ENCODE measurements at places on chromosomes 7 and 10.

GRCh38 chr7:16404636-16405035, 16.7 kb downstream of the CRPPA start:
- no peak for DNase-seq

DNA sequence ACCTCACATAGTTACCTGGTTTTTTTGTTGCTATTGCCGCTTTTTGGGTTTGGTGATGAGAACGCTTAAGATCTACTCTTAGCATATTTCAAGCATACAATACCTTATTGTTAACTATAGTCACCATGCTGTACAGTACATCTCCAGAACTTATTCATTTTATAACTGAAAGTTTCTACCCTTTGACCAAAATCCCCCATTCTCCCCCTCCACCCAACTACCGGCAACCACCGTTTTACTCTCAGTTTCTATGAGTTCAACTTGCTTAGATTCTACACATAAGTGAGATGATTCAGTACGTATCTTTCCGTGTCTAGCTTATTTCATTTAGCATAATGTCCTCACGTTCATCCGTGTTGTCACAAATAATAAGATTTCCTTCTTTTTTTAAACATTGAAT, 86.7 kb upstream of the IL6 start:
- DNase-seq = no peak

GRCh38 chr10:2935647-2936386, 131.5 kb upstream of the PFKP start:
- no peak for DNase-seq

DNA sequence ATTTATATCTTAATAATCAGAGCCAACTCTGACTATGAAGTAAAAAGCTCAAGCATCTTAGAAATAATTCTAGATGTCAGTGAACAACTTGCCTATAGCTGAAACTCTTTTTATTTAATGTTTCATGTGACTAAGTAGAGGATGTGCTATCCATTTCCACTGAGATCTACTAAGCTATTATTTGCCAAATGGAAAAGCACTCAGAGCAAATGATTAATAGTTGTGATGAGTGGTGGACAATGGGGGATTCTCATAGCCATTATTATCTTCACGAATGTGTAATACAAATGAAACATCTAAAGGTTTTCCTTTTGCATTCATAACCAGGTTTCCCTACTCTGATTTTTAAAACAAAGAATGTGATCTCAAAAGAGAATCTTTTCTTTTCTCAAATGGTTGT, 126.6 kb upstream of the GNAI1 start:
- DNase-seq = no peak

DNA sequence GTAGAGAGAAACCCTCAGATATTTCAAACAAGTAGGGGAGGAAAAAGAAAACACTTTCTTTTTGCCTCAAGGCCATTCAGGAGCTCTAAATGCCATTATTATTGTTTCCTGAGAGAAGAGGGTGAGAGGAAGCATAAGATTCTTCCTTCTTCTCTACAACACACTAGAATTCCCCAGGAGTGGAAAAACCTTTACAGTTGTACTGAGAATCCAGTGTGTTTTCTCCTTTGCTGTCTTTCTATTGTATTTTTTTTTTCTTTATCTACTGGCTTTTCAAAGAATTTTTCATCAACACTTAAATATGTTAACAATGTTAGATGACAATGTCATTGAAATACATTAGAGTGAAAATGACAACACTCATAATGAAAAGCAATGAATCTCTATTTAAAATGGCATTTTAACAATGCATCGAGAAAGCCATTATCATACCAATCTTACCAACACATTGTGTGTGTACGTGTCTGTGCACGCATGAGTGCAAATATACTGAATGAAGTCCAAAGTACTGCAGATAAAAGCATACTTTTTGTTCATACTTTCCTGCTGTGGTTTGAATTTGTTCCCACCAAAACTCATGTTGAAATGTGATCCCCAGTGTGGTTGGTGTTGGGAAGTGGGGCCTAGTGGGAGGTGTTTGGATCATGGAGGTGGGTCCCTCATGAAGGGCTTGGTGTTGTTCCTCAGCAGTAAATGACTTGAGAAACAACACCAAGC, 24.2 kb upstream of the MACC1 start:
- DNase-seq = no peak

GRCh38 chr10:6069081-6069931, 7.1 kb upstream of the IL2RA start:
- DNase-seq = no peak

DNA sequence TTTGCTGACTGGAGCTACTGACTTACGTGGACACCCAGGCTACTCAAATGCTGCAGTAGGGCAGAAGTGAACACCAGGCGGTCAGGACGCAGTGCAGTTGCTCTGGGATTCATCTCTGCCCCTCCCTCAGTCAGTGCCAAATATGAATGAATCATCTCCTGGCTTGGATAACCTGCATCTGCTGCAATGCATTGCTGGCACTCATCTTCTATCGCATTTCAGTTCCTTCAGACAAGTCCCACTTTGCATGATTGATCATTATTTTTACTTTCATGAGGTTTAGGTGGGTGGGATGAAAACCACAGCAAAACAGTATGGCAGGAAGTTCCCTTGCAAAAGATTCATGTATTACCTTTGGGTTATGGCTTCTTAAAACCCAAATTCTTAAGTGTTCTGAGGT, 224.6 kb upstream of the NRP1 start:
- no peak for DNase-seq

GRCh38 chr7:151245360-151246101, 3.0 kb downstream of the SMARCD3 start:
- no peak for DNase-seq

DNA sequence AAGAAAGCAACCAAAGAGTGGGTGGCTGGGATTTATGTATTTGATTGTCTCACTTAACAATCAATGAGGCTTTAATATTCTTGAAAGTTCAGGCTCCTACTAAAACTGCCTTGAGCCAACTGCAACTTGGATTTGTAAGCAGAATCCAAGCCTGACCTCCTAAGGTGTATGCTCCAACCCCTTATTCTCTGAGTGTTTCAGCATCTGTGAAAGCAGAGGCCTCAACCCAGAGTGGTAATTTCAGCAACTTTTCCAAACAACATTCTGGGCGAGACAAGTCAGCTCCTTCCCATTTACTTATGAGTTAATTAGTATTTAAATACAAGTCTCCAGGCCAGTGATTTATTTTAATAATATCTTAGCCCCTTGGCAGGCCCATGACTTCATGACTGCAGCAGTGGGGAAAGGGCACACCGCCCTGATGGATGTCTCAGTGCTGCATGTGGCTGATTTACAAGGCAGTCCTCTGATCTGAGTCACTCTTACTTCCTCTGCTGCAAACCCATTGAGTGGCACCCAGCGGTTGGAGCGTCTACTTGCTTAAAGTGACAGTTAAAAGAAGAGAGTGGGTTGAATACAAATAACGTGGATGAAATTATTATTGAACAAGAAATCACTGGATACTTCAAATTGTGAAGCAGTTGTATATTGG, 209.1 kb downstream of the TRIL start:
- DNase-seq = no peak

DNA sequence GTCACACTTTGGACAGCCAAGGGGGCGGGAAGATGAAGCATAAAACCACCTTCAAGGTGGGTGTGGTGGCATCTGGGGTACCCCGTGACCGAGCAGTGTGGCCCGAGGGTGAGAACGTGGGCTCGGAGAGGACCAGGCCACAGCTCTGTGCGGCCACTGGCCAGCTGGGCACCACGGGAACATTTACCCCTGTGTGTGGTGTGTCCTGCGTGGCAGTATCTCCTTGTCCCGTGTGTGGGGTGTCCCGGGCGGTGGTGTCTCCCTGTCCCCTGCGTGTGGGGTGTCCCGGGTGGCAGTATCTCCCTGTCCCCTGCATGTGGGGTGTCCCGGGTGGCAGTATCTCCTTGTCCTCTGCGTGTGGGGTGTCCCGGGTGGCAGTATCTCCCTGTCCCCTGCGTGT, 570.3 kb downstream of the DNAJB6 start:
- DNase-seq = no peak

DNA sequence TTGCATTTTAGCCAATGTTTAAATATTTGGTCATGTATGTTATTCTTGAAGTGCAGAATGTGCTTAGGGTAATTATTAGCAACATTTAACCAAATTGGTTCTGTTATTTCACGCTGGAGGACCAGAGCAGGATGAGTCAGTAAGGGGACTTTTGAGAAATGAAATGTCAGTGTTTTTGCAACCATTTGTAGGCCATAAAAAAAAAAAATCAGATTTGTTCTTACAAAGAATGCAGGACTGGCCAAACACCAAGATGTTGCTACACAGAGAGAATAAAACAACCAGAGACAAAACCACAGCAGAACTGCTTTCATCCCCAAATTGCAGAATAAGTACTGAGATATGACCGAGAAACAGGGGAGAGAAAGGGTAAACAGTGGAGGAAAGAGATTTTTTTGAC, 62.1 kb downstream of the TPST1 start:
- DNase-seq = no peak

DNA sequence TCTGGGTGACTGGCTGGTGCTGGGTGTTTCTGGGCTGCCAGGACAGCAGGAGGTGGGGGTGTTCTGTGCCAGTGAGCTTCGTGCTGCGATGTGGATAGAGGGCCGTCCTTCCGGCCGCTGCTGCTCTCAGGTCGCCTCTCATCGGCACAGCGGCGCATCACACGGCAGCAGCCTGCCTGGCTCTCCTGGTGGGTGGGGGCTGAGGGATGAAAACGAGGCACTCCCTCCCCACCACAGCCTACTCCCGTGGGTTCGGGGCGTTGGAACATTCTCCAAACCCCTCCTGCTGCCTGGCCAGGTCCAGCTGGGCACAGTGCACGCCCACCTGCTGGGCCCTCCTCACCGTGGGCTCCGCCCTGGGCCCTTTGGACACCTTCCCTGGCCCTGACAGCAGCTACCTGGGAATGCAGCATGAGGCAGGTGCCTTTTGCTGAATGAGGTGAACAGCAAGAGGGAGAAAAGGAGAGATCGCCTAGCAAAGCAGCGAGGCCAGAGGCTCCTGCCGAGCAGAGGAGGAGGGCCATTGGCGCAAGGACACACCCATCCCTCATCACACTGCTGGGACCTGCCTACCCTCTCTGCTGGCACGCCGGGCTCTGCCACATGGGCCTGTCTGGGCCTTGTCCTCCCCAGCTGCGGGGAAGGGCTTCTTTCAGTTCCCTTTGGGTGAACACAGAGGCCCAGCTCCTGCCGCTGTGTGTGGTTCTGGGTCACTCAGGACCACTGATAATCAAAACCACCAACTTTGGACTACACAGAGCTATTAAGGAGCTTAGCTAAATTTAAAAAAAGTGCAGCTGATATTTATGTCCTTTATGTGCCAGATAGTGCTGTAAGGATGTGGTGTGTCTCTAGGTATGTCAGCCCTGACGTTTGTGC, 33.4 kb downstream of the INPP5A start:
- no peak for DNase-seq

Measured in NCI-H1436 treated with DMSO at 0.1 percent for 48 hours (cell line).